Stimulated activated CD8-positive, alpha-beta memory T cell treated with anti-CD3 and anti-CD28 coated beads, Interleukin-7, amount 100 ng/mL, for 48 hours (primary cell): ENCODE measurements at places on chromosomes 1 and 21.

DNA sequence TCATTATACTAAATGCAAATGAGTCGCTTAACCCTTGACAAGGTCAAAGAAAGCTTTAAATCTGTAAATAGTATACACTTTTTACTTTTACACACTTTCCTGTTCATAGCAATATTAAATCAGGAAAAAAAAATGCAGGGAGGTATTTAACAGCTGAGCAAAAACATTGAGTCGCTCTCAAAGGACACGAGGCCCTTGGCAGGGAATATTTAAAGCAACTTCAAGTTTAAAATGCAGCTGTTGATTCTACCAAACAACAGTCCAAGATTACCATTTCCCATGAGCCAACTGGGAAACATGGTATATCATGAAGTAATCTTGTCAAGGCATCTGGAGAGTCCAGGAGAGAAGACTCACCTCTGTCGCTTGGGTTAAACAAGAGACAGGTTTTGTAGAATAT is 62.7 kb downstream of the CAPN2 start:
- DNase-seq, result no peak

DNA sequence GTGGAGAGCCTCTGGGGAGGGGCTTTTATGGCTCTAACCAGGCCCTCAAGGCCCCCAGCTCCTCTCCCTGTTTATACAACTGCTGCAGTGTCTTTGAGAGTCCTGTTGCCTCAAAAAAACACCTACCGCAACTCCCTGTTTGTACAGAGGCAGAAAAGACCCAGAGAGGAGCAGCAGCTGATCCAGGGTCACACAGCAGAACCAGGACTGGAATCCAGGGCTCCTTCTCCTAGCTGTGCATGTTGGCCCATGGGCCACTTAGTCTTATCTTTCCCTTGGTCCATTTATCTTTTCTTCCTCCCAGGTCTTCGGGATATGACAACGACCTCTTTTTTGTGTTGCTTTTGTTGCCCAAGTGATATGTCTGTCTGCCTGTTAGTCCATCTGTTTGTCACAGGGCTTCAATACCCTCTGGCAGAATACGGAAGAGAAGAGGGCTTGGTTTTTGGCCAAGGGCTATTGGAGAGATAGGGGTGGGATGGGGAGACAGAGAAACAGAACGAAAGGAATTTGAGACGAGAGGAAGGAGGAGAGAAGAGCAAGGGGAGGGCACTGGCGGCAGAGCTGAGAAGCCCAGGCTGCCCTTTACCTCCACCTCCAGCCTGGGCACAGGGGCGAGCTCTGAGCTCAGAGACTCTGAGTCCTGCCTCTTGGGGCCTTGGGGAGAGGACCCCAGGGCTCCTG is 33.5 kb upstream of the WASF2 start:
- no peak for DNase-seq

DNA sequence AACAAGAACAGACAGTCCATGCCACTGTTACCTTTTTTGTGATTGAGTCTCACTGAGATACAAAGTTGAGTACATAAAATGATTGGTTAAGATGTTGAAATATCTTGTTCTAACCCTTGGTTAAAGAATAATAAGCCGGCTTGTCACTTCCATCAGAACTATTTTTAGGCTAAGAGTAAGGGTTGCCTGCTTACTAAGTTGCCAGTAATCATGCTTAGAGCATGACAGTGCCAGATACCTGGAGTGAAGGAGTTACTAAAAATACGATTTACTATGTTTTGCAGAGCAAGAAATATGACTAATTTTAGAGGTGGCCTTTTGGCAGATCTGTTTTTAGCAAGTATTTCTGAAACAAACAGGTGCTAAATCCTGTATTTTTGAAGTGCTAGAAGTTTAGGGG is 6.0 kb downstream of the HUNK start:
- no peak for DNase-seq

- no peak for DNase-seq
Measured at GRCh38 chr1:5485436-5485835, 506.8 kb downstream of the NPHP4 start.

- no peak for DNase-seq
Measured at GRCh38 chr1:201229771-201230635, 39.4 kb downstream of the IGFN1 start.

- DNase-seq, result no peak
Measured at GRCh38 chr1:234515411-234515810, 36.4 kb upstream of the TARBP1 start.

GRCh38 chr1:8649875-8650274 is 167.6 kb downstream of the RERE start:
- no peak for DNase-seq

DNA sequence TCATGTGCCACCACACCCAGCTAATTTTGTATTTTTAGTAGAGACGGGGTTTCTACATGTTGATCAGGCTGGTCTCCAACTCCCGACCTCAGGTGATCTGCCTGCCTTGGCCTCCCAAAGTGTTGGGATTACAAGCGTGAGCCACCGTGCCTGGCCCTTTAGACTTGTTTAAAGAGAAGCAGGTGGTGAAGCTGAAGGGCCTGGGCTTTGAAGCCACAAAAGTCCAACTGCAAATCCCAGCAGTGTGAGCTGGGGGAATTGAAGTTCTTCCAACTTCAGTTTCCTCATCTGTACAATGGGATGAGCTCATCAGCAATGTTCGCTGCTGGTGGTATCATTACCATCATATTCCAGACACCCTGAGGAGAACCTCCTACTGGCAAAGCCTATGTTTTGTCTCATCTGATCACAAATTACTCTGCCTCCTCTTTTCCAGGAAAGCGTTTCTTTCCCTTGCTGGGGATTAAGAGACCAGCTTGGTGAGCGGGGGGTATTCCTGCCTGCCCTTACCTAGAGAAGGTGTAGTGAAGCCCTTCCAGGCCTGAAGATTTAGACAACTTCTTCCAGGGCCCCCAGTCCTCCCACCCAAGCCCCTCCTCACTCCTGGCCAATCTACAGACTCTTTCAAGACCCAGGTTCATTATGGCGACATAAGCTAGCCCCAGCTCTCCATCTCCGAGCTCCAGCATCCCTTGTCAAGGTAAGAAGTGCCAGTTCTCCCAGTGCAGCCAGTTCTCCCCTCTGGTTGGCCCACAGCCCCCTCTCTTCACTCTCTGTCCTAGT is 2.4 kb upstream of the SHISA4 start:
- DNase-seq, result no peak

GRCh38 chr21:42262831-42263231 is 43.9 kb downstream of the ABCG1 start:
- no peak for DNase-seq

DNA sequence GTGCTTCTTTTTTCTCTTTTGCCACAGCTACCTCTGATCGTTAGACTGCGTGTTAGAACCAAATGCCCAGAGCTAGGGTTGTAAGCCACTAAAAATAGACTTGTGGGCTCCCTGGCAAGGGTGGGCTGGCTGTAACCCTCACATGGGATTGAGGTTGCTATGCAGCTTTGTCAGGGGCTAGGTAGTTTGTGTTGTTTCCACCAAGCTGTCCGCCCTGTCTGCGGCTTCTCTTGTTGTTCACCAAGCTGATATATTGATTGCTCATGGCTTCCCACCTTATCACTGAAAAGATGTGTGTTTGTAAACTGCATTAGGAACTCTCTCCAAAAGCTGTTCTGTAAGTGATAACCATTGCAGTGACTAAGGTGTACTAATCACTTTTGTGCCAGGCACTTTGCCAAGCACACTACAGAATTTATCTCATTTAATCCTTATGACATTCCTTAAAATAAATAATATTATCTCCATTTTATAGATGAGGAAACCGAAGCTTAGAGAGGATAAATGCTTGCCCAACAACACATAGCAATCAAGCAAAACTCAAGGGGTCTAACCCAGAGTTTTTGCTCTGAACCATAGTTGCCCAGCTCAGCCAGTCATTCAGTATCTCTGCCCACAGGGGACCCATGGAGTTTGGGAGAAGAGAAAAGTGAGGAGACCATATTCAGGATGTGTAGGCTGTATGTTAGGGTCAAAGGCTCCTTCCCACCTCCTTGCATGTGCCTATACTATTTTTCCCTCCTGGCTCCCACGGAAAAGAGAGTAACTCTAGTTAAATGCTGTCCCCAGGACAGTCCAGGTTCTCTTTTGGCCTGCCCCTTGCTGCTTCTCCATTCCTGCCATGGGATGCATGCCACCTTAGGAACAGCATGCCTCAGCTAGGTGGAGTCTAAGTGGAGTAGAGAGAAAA is 42.2 kb upstream of the TARBP1 start:
- no peak for DNase-seq

GRCh38 chr1:187911820-187912219 is 1083.1 kb downstream of the PLA2G4A start:
- DNase-seq, result no peak

DNA sequence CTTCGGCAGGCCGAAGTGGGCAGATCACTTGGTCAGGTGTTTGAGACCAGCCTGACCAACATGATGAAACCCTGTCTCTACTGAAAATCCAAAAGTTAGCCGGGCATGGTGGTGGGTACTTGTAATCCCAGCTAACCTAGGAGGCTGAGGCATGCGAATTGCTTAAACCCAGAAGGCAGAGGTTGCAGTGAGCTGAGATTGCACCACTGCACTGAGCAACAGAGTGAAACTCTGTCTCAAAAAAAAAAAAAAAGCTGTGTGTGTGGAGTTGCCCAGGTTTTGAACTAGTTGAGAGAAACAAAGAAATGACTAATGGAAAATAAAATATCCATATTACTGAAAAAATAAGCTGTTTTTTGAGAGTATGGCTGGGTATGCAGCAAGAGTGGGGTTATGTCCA is 100.2 kb downstream of the GTF2B start:
- DNase-seq, result no peak

- no peak for DNase-seq
Measured at GRCh38 chr1:173193639-173194038, 13.5 kb downstream of the TNFSF4 start.

DNA sequence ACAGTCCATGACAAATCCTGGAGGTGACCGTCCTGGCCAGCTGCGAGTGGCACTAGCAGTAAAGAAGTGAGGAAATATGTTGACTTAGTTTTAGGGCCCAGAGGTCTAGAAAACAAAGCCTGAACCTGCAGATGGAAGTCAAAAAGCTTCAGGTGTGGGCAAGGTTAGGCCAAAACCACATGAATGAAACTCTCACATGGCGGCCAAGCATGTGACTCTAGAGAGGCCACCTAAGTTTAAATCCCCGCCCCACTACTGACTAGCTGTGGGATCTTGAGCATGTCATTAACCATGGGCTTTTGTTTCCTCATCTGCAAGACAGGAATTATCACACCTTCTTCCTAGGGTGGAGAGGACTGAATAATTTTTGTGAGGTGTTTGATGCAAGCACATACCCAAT is 148.2 kb upstream of the DAB1 start:
- no peak for DNase-seq

GRCh38 chr1:160624464-160624863 is 22.4 kb downstream of the SLAMF1 start:
- no peak for DNase-seq

- no peak for DNase-seq
Measured at GRCh38 chr1:82728206-82728605, 927.5 kb downstream of the ADGRL2 start.

- no peak for DNase-seq
Measured at GRCh38 chr1:180197231-180197630, 32.8 kb upstream of the LHX4 start.

GRCh38 chr1:201061049-201061448 is 37.5 kb upstream of the KIF21B start:
- no peak for DNase-seq

DNA sequence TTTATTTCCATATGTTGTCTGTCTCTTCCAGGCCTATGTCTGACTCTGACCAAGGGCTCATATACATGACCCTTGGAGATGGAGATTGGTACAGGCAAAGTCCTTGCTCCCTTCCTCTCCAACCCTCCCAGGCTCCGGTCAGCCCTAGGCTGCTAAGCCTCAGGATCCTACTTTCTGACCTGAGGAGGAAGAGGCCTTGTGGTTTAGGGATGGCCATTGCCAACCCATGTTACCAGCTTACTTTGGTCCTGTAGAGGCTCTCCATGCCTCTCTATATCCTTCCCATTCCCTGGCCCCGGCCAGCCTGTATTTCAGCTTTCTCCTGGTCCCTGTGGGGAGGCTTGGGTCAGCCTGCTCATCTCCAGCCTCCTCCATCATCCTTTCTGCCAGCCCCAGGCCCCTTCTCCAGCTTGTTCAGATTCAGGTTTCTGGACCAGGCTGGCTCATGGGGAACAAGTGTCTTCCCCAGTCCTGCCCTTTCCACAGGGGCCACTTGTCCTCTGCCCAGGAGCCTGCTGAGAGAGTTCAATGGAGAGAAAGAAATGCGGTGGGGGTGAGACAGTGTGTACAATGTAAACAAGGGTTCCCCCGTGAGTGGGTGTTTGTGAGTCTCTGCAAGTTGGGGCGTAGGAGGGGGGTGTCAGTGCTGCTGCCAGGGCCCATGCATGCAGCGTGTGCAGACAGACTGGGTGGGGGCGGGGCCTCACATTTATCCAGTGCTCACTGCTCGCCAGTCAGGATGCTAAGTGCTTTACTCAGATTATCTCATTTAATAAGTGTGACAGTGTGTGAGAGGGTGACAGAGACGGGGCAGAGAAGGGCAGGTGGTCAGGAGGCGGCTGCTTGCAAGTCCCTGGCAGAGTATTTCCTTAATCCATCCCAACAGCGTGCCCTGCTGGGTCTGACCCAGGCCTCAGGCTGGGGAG is 31.3 kb upstream of the FOXO6 start:
- DNase-seq, result no peak

GRCh38 chr1:221793439-221794078 is 51.7 kb upstream of the DUSP10 start:
- DNase-seq, result no peak

DNA sequence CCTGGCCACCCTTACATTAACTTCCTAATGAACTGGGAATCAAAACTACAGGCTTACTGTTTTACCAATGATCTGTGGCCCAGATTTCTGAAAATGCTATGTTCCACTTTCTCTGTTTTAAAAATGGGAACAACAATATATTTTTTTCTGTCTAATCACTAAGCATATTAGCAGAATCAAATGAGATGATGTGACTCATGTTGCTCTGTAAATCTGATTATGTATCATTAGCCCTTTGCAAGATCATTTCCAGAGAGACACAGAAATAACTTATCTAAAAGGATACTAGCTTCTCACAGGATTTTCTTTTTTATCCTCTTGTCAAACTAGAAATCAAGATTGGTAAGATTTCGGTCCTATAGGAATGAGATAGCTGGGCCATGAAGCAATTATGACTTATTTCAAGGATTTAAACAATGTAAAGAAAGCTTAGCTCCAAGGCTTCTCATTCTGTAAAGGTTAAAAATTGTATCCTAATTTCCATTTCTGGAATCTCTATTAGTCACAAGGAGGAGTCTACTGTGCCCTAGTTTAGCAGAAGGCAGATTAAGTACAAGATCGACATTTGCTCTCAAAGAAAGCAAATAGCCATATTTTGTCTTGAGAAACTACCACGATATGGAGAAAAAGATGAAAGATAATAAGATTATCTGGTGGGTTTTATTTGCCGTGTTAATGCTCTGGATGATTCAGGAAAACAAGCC is 32.4 kb upstream of the CAMSAP2 start:
- DNase-seq, result no peak
